ENCODE measurements at places on chromosomes 4 and X.
A peak's percentile ranks its signal among the peaks of the same experiment; 100 is the strongest.

GRCh38 chrX:9707306-9708033 is 58.2 kb downstream of the GPR143 start:
- no peak for DNase-seq

GRCh38 chr4:8571702-8572685 is 8.2 kb upstream of the GPR78 start:
- no peak for DNase-seq

GRCh38 chrX:129522184-129523078 is 859 bp downstream of the SMARCA1 start:
- DNase-seq = peak; percentile 46

DNA sequence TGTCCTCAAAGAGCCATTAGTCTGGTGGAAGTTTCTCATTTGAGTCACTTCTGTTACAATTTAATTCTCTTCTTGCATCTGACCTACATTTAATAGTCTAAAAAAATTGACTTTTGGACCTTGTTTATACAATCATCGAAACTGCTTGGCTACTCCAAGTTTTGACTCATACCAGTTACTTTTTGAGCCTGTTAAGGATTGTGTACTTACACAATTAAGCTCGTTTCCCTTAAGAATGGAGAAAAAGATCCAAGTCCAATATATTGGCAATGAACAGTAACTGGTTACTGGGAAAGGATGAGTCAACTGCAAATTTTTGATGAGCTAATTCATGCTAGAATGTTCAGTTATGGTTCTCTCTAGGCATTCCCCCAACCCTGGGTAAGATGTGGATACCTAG is 58.2 kb downstream of the DCX start:
- no peak for DNase-seq

DNA sequence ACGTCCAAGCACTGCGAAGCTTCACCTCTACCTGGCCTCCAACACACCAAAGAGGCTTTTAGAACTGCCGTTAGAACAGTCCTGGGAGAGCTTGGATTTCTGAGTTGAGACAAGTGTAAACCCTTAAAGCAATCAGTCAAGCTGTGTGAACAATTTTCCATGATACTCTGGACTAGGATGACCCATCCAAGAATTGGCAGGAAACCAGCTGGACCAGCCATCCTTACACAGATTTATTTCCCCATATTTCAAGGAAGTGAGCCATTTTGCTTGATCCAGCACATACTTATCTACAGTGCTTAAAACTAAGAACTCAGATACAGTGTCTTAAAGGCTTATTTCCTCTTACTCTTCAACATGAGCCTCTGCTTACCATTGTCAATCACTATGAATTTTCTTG is 340.7 kb upstream of the HS3ST1 start:
- no peak for DNase-seq

DNA sequence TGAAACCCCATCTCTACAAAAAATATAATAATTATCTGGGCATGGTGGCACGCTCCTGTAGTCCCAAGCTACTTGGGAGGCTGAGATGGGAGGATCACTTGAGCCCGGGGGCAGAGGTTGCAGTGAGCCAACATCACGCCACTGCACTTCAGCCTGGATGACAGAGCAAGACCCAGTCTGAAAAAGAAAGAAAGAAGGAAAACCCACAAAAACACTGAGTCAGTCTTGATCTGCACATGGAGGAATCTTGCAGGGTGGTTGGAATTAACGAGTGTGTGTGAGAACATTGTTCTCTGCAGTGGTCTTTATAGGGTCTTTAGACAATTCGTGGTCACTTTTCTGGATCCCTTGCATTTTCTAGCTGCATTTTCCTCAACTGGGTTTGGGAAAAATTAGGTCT is 23.2 kb downstream of the ADD1 start:
- DNase-seq = no peak

GRCh38 chr4:170015285-170015684 is 10.9 kb downstream of the MFAP3L start:
- DNase-seq = no peak

GRCh38 chr4:90960433-90960832 is 833.2 kb downstream of the CCSER1 start:
- no peak for DNase-seq

DNA sequence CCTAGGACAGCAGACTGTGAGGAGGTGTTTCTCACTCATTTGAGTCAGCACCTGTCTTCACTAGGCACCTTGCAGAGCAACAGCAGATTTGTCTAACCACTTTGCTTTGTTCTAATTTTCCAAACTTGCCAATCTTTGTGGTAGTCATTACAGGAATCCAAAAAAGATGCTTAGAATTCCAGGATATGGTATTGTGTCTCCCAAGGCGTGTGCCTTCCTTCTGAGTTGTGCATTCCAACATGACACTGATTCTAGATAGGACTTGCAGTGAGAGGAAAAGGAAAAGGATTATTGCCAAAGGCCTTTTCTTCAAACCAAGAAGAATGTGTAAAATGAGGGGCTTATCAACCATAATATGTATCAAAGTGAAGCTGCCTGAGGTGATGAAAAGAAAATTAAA is 126.2 kb downstream of the MAPK10 start:
- DNase-seq = no peak

DNA sequence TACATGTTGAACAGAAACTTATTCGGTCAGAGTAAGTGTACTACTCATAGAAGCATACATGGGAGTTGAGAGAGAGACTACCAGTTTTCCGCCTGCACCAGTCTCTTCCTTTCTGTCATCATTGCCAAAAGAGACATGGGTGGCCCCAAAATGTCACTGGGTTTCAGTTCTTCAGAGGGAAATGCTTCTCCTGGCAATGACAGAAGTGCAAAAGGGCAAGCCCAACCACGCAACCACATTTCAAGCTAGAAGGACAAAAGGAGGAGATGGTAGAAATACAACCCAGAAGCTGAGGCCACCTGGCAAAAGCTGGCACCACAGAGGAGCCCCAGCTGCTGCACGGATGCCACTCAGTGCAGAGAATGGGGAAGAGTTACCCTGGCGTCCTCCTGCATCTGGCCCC is 320.1 kb downstream of the BCOR start:
- DNase-seq = no peak

DNA sequence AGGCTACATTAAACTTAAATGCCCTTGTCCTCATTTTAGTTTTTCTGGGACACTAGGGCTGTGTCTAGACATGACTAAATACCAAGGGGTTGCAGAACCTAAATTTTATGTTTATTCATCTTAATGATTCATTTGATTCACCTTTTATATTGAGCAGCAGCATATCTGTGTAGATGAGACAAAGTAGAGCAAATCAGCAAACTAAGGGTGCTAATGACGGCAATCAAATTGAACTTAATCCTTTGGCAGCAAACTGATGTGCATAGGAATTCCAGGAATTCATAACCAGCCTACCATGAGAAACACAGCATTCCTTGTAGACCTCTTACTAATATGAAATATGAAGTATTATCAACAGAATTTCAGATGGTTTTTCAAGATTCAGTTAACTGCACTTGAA is 25.1 kb downstream of the EPHA5 start:
- peak; percentile 6 for DNase-seq

DNA sequence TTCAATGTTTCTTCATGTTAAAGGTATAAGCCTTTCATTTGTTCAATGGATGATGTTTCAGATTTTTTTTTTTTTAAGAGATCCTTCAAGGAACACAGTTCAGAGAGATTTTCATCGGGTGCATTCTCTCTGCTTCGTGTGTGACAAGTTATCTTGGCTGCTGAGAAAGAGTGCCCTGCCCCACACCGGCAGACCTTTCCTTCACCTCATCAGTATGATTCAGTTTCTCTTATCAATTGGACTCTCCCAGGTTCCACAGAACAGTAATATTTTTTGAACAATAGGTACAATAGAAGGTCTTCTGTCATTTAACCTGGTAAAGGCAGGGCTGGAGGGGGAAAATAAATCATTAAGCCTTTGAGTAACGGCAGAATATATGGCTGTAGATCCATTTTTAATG is 75.8 kb downstream of the NPNT start:
- DNase-seq = no peak

GRCh38 chr4:54651050-54651449 is 6.7 kb upstream of the KIT start:
- DNase-seq = no peak

DNA sequence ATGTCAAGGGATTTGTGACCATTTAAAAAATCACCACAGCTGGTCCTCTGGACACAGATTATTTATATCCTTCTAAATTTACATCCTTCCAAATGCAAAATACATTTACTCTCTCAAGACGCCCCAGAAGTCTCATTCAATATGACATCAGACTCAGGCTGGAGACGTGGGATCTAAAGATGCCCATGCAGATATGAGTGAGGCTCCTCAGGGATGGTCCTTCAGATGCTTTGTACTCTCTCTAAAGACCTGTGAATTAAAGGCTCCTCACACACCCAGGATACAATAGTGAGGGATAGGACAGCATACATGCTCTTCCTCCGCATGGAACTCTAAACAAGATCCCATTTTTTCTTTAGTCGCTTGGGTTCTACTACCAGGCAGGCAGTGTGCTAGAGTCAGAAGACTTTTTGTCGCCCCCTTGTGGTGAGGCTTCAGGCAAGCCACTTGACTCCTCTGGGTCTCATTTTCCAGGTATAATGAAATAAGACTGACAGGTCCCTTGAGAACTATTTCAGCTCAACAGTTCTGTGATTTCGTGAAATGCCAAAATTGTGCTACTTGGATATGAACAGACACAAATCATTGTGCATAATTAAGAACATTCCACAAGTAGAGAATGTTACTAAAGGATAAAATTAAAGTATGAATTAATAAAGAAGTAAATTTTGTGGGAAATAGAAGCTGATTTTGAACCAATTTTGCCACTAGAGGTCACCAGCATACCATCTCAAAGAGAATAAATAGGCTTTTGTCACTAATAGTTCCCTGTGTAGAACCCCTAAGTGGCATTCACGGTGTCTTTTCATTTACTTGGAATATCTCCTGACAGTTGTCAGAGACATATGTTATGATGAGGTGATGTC is 13.7 kb upstream of the SCOC start:
- peak; percentile 68 for DNase-seq

DNA sequence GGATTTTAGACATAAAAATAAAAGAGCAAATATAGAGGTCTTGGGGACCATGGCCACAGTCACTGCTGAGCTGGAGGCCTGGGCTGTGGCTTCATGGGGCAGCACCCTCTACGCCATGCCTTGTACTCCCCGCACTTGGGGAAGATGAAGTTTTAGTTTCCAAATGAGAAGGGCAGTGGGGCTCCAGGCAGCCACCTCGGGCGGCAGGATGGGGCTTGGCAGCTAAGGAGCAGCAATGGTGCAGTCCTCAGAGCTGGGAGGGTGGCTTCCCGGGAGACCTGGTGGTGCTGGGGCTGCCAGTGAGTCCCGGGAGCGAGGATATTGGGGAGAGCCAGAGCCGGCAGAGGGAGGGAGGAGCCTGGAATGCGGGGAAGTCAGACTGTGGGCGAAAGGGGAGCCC is 2.4 kb downstream of the CXCR3 start:
- DNase-seq = no peak

- DNase-seq = no peak
Observed at GRCh38 chrX:143642426-143642825, 6.5 kb upstream of the SLITRK4 start.

DNA sequence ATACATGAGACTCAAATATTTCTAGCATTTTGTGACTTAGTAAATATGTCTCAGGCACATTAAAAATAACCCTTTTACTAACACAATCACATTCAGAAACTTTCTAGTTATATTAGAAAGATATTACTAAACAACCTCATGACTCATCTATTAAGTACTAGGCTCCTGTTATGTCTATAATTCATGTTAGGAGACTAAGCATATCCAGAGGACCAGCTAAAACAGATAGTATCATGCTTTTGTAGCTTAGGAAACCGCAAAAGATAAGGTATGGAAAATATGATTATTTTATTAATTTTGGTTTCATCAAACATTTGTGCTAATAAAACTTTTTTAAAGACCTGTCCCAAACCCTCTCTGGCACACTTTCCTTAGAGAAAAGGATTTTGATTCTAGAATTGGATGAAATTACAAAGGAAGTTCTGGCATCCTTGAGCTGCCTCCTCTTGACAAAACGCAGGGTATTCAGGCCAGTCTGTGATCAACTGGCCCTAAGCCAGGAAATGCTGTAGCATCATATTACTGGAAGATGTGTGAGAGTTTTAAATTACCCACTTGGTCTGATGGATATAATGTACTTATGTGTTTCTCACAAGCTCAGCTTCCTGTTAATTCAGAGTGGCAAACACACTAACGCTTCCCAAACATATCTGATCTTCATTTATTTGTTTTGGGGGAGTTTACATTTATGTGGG is 60.4 kb downstream of the NRK start:
- DNase-seq = no peak

DNA sequence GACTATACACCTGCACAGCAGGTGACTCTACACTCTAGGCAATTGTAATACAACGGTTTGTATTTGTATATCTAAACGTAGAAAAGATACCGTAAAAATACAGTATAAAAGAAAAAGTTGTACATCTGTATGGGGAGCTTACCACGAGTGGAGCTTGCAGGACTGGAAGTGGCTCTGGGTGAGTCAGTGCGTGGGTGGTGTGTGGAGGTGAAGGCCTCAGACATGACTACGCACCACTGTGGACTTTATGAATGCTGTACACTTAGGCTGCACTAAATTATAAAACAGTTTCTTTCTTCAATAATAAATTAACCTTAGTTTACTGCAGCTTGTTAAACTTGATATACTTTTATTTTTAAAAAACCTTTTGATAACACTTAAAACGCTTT is 85.0 kb upstream of the FAT1 start:
- peak; percentile 26 for DNase-seq

- DNase-seq = no peak
Observed at GRCh38 chr4:138090918-138091676, 151.1 kb downstream of the SLC7A11 start.

DNA sequence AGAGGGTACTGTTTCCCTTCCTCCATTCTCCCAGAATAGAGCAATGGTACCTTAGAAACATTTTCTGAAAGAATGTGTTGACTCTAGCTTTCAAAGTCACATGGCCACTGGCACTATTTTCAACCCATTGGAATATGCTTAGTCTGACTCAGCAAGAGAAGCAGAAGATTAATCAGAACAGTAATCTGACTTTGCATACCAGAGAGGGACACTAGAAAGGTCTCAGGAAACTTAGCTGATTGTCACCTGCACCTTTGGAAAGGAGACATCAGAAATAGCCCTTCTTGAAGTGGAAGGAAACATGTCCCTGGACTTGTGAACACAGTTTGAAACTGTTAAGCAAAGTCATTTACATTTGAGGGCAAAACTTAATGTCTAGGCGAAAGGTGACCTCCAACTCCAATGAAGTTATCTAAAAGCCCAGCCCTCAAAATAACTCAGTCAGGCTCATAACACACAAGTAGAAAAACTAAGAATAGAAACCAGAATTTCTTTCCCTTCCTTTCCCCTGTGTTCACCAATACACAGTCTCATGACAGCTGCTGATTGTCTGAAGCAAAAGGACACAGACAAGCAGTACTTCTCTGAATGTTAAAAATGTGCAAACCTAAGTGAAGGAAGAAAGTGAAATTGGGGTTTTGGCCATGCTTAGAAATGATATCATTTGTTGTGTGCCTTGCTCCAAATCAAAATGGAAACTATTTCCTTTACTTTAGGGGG is 270.8 kb downstream of the GRIA3 start:
- no peak for DNase-seq
